ENCODE measurements at places on chromosomes 4 and X.

DNA sequence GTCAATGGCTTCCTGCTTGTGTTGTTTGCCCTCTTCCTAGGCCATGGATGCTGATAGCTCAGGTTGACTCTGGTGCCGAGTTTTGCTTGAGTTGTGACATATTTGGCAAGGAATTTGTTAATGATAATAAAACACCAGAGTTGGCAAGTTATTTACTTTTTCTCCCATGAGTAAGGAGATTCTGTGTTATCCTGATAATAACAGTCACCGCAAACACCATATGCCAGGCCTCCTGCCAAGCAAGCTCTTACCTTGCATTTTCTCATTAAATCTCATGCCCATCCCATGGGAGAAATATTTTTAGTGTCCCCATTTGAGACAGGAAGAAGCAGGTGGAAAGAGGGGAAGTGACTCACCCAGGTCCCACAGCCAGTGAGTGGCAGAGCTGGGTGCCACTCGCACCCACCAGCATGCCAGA, 67.4 kb upstream of the CLCN4 start:
- DNase-seq = no peak

DNA sequence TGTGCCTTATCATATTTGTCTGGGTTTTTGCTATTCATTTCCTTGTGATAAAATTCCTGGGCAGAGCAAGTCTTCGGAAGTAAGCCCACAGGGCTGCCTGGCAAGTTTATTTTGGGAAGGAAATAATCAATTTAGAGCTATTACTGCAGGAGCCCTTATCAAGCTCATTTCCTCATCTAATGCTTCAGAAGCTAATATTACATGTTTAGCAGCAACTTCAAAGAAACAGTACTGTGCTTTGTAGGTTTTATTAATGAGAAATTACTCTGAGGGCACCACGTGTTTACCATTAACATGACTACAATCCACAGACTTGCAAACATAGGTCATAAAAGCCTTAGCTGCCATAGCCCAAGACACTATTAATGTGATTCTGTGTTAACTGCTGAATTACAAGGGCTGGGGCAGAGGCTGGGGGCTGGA, 540.0 kb downstream of the SPRY1 start:
- DNase-seq = no peak

DNA sequence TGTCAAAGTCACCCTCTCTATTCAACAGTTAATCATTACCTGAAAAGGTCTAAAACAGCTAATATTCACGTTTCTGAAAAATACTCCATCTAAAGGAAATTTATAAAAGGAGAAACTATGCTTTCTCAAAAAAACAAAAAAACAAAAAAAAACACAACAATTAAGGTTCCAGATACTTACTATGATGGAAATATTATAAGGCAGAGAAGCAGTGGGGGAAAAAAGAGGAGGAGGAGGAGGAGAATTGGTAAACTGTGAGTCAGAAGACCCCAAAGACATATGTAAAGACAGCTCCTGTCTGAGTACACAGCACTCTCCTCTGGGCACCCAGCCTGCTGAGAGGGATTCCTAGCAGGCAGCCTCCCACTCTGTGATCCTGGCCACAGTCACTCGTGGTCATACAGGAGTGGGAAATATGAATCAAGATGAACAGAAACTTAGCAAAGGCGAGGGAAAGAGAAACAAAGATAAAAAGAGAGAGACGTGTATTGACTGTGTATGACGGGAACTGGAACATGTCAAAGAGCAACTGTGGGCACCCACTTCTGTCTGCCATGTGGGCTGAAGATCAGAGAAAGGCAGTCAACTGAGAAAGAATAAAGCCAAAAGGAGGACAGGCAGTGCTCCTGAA, 12.5 kb downstream of the KLHL15 start:
- DNase-seq = peak; percentile 15

GRCh38 chr4:61003301-61003700, 196.8 kb upstream of the ADGRL3 start:
- no peak for DNase-seq

DNA sequence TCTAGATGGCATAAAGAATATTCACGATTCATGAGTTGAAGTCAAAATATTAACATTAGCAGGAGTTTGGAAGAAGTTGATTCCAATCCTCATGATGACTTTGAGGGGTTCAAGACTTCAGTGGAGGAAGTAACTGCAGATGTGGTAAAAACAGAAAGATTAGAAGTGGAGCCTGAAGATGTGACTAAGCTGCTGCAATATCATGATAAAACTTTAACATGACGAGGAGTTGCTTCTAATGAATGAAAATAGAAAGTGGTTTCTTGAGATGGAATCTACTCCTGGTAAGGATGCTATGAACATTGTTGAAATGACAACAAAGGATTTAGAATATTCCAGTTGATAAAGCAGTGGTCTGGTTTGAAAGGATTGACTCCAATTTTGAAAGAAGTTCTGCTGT, 70.1 kb upstream of the TMLHE start:
- DNase-seq = no peak

- no peak for DNase-seq
These were observed 909 bp upstream of the SLAIN2 start for GRCh38 chr4:48340276-48340964.

DNA sequence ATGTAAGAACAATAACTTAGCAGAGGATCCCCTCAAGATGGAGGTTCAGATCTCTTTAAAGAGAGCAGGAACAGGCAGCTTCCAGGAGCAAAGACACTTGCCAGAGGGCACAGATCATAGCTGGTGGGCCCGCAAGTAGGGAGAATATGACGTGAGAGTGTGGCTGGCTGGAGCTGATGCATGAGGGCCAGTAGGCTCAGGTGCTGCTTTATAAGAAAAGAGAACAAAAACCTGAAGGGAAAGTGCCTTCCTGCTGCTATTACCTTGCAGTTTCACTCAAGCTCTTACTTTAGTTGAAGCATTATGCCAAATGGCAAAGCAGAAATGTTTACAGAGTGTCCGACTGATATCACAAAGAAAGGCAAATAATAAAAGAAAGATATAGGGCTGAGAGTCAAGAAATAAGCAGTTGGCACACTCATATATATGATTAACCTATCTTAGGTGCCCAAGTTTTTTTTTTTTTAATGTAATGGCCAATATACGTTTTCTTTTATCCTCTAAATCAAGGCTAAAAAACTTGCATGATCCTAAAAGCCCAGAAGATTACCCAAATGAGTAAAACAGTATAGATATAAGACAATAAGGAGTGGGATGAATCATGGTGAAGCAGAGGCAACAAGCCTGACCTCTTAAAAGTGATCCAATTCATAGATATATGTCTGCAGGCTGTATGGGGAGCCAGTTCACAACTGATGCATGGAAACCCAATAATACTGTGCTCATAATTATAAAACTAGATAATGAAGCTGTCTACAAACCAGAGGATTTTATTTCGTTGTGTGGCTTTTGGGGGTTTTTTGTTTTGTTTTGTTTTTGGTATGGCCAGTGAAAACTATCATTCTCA, 12.6 kb downstream of the NR0B1 start:
- DNase-seq = no peak

GRCh38 chr4:146041139-146042004, 102.7 kb upstream of the ZNF827 start:
- no peak for DNase-seq

- no peak for DNase-seq
These were observed 36.1 kb upstream of the DOCK11 start for GRCh38 chrX:118459494-118459893.

DNA sequence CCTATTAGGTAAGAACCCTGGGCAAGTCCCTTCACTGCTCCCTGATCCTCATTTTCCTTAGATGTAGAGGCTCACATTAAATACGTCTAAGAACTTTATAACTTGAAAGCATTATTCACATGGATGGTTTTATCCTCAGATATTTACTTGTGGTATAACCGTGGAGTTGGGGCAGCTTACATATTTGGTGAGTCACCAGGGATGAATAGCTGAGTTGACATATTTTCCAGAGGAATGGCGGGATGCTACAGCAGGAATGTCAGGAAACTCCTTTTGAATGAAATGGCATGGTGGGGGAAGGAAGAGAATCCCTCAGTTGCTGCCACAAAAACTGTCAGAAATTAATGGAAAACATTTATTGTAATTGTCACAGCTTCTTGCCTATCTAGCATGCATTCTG, 165.3 kb upstream of the RPS6KA3 start:
- no peak for DNase-seq

- DNase-seq = no peak
These were observed 16.8 kb upstream of the FAM241A start for GRCh38 chr4:112128452-112128851.

All from stimulated activated CD8-positive, alpha-beta memory T cell treated with anti-CD3 and anti-CD28 coated beads, Interleukin-15, amount 100 ng/mL, for 4 hours (primary cell).